ENCODE measurements at places on chromosomes 3 and 15. TPM values are rescaled to one million over a fixed set of nuclear protein-coding genes. Genes with fewer than 3 reads are reported as not detected.

DNA sequence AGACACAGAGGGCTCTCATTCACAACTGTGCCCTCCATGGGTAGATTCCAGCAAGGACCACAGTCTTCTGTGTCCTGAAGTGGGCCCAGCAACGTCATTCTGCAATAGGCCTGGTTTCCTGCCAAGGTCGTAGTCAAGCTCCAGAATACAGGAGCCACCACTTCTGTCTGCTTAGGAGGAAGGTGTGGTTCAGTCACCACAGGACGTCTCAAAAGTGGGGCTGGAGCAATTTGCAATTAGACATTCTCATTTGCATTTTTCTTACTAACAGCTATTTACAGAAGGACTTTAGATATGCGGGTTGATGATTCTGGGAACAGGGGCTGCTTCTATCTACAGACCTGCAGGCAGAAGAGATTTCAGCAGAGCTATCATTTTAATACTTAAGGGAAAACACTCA lies 58.7 kb upstream of the MYRIP start:
- no peak for DNase-seq

DNA sequence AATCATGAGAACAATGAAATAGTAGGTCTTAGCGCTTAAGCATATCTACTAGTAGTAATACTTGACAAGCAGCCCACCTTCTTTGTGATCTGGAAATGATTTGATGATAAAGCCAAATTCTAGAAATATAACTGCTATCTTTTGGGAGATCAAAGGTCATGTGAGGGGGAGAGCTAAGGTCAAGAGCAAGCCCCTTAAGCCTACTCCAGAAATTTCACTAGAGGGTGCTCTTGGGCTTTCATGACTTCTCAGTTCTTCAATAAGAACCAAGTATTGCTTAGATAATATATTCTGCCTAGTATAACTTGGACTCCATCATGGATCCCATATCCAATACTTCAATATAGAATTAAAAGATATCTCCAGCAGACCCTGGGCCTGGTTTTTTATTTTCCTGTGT lies 319.6 kb downstream of the ZBTB20 start:
- DNase-seq: peak; percentile 61

DNA sequence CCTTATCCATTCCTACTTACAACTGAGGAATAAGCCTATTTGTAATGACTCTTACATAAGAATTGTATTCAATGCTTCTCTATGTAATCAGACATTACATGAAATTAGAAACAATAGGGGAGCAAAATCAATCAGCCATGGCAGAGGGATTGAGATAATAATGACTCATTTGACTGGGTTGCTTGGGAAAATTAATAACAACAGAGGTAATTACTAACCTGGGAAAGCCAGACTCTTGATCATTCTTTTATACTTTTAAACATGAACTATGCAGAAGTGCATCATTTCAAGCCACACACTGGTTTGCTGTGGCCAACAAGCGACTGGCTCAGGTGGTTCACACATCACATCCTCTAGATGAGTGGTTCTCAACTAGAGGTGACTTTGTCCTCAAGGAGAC lies 126.3 kb upstream of the CRBN start:
- no peak for DNase-seq

DNA sequence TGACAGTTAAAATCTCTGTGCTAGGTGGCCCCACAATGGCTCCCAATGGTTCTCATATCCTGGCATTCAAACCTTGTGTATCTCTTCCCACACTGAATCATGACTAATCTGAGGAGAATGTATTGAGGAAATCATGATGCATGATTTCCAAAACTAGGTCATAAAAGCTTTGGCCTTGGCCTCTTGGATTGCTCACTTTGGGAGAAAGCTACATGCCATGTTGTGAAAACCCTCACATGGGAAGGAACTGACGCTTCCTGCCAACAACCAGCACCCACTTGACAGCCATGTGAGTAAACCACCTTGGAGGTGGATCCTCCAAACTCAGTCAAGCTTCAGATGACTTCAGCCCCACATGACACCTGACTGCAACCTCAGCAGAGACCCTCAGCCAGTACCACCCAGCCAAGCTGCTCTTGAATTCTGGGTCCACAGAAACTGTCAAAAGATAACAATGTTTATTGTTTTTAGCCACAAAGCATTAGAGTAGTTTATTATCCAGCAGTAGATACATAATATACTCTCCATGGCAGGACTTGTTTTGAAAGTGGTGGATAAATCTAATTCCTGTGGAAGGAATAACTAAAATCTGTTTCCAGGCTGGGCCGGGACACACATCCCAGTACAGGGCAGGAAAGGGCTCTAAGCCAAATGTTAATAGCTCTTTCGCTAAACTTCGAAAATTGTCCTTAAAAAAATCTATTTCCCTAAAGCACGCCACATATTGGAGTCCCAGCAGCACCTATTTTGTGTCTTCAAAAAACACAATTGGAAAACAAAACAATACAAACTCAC lies 1.0 kb upstream of the ZNF620 start:
- DNase-seq: peak; percentile 19

DNA sequence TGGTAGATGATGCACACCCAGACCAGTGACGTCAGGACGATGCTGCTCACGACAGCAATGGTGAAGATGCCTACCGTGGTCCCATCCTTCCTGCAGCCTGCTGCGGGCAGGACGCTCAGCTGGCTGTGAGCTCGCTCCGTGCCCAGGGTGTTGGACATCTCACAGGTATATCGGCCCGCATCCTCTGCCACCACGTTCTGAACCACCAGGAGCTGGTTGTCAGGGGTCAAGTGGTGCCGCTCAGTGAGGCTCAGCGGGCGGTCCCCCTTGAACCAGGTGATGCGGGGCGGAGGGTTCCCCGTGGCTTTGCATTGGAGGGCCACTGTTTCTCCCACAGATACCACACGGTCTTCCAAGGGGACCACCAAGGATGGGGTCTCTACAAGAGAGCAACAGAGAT lies 117.8 kb downstream of the LRIG1 start:
- no peak for DNase-seq

The CYP11A1 gene
- total RNA-seq: not detected

The HYKK gene
- total RNA-seq: not detected

The LSG1 gene
- 81.3 TPM for total RNA-seq

Data from A673 (cell line).